HepG2 (cell line): ENCODE measurements at places on chromosomes 7 and 10. TPM values are rescaled to one million over a fixed set of nuclear protein-coding genes. Genes with fewer than 3 reads are reported as not detected.

GRCh38 chr10:35633006-35633980 lies 8.8 kb downstream of the FZD8 start:
- DNase-seq = no peak

- DNase-seq = no peak
Observed at GRCh38 chr10:103166523-103166922, 26.5 kb downstream of the NT5C2 start.

- peak; percentile 30 for DNase-seq
Observed at GRCh38 chr10:36779238-36779846, 346.1 kb upstream of the ANKRD30A start.

GRCh38 chr7:158408318-158408920 lies 179.2 kb downstream of the PTPRN2 start:
- DNase-seq = no peak

- peak; percentile 87 for DNase-seq
Observed at GRCh38 chr7:143882020-143882603, 19.9 kb downstream of the TCAF1 start.

DNA sequence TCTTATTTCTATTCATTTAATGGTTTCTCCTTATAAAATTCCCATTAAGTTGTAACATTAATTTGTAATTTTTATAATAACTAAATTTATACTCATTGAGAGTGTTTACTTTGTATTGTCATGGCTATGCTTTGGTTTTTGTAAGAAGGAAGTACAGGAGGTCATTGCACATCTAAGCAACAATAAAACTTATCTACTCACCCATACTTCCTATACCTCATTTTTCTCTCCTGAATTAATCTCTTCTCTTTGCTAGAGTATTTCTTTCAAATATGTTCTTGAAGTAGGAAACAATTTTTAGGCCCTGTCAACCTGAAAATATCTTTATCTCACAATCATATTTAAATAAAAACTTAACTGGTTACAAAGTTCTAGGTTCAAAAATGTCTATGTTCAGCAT lies 95.4 kb upstream of the WDR11 start:
- DNase-seq = no peak

GRCh38 chr7:93949423-93949822 lies 27.9 kb downstream of the GNG11 start:
- DNase-seq = no peak

DNA sequence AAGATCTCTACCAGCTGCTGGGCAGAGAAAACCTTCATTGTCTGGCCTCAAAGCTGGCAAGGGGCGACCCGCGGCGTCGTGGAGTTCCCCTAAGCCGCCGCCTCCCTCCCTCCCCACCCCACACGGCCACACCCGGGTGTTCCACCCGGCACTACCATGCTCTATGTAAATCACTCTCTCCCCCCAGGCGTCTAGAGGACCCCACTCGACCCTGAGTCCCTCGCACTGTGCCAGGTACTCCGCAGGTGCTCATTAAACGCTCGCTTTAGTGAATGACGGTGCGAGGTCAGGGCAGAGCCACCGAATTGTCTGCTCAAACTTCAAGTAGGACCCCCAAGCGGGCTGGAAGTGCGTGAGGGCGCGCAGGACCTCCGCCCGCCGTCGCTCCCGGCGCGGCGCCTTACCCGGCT lies 628 bp downstream of the PARP12 start:
- no peak for DNase-seq

GRCh38 chr10:52485462-52485861 lies 171.4 kb downstream of the DKK1 start:
- DNase-seq = no peak

GRCh38 chr7:16320099-16320660 lies 101.2 kb downstream of the CRPPA start:
- DNase-seq = no peak

DNA sequence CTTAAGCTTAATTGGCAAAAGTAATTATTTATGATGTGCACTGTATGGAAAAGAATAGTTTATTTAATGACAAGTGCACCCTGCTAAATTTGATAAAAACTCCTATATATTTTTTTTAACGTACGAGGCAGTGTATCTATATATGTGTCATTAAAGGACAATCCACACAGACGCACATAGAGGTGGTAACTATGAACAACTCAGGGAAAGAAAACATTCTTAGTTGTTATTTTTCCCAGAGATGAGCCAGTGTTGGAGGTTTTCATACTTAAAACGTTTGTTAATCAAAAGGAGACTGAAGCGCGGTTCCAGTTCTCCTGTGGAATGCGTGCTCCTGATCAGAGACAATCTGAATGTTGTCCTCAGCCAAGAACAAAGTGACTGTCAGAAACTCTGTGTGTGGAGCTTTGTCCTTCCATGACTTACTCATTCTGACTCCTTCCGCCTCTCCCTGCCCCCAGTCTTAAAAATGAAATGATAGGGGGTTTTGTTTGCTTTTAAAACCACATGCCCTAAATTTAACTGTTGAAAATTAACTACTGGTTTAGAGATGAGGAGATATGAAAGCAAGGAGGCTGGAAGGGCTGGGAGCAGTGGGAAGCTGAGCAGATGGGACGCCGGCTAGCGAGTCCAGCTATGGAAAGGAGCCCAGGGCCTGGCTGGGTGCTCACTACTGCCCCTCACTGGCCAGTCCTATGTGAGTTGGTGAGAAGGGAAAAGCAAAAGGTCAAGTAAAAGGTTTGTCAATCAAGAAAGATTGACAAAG lies 99.6 kb downstream of the SVIL start:
- DNase-seq = peak; percentile 93

DNA sequence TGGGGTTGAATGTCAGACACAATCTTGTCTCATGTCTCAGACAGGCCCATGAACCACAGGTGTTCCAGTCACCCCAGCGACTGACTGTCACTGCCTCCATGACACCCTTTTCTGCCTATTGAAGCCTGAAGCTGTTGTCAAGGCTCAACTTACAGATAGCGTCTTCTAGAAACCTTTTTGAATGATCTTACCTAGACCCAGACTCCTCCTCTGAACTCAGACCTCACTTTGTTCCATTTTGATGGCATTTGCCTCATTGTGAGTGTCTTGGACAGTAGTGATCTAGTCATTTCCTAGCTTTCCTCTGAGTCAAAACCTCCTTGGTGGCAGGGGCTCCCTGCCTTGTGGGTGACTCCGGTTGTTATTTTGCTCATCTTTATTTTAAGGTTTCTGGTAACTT lies 98.3 kb upstream of the AGK start:
- no peak for DNase-seq

DNA sequence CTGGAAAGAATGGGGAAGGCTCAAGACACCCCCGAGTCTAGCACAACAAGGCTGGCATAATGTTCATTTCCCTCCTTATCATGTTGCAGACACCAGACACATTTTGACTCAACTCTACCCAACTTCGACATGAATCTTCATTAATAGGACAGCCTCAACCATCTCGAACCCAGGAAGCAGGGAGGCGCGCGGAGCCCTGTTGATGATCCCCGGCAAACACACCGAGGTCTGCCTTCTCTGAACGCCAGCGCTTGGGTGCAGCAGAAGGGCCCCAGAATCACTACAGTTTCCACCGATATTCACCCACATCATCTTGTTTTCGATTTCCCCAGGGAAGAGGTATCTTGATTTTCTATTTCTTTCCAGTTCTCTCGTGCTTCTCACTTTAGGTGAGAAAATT lies 563.6 kb downstream of the TCERG1L start:
- DNase-seq = no peak

DNA sequence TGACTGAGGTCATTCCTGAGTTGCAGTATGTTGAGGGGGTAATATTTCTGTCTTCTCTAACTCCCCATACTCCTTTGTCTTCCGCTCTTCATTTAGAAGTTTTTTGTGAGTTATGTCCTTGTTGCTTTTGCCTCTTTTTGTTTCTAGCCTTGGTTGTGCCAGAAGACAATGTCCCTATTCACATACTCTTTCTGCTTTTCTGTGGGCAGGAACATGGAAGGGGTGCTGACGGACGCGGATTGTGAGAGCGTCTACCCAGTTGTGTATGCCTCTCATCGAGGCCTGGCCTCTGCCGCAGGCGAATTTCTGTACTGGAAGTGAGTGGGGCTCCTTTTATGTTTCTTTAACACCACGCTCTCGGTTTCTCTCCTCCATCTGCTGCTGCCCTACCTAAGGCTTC lies 20.5 kb downstream of the STAG3 start:
- no peak for DNase-seq

- DNase-seq = no peak
Observed at GRCh38 chr7:96538632-96539031, 171.0 kb downstream of the SEM1 start.

DNA sequence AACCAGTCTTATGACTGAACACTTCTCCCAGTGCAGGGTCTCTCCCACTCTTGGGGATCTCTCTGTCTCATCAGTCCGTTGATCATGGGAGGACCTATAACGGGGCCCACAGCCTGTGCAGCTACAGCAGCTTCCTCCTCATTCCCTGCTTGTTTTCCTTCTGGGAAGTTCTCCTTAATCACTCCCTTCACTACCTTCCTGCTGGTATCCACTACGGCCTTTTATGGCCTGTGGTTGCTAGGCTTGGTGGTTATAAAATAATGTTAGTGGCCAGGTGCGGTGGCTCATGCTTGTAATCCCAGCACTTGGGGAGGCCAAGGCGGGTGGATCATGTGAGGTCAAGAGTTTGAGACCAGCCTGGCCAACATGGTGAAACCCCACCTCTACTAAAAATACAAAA lies 3.5 kb upstream of the ZNF282 start:
- no peak for DNase-seq

DNA sequence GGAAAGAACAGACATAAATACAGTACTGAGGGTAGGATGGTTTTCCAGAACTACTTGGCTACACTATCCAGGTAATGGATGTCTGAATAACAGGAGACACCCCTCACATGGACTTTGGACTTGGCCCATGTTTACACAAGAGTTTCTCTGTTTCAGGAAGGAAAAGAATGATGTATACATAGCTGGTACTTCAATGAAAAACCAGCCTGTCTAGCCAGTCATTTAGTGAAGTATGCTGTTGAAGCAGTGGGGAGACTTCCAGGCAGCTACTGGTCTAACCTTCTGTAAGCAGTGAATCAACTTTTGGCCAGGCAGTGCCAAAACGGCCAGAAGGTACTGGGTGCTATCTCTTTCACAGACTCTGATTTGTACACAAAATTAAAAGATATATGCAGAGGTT lies 135.0 kb downstream of the MBL2 start:
- DNase-seq = peak; percentile 92

PHKG1 gene
- polyA plus RNA-seq = 0.71 and 1.1 TPM in 2 replicates

AKR1B15 gene
- not detected in 2 replicates for polyA plus RNA-seq

PPP1R9A gene
- 9.2 and 11.4 TPM in 2 replicates for polyA plus RNA-seq
